CD8-positive, alpha-beta memory T cell (primary cell): ENCODE measurements at places on chromosomes 12 and 14. TPM values are rescaled to one million over a fixed set of nuclear protein-coding genes. Genes with fewer than 3 reads are reported as not detected.

Gene PTGER2
- total RNA-seq = 35.6 TPM

DNA sequence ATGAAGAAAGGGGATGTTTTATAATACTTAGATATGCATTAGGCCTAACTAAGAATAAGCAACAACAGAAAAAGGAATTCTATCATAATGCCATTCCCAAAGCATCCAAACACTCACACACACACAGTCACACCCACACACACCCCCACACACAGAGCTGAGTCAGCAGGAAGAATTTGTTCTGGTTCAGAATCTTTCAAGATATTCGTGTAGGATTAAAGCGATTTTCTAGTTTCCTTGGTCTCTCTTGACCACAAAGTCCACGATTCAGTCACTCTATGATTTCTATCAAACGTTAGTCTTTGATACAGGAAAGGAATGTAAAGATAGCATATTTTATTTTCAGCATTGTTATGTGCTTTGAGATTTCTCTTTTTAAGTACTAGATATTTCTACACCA, 382.6 kb upstream of the DCN start:
- H3K4me1 ChIP-seq = peaks cover 9% of the 10 kb centered on the region
- DNase-seq = no peak
- H3K27me3 ChIP-seq = no peaks in the 10 kb centered on the region

Gene CISTR
- total RNA-seq = not detected

DNA sequence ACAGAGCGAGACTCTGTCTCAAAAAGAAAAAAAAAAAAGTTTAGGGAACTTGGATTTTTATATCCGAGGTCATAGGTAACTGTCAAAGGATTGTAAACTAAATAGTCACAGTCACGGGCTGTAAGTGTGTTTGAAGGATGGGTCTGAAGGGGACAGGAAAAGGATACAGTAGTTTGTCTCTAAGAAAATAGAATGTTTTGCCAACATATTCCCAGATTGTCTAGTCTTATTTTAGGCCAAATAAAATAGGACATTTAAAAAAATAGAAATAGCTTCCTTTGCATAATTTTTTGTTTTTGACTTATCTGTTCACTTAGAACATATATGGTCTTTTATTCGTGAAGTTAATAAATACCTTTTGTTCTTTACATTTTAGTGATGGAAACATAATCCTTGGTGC, 24.2 kb upstream of the REP15 start:
- H3K4me3 ChIP-seq = no peak overlapping the region
- H3K4me1 ChIP-seq = no peaks in the 10 kb centered on the region
- no peak for DNase-seq
- H3K27ac ChIP-seq = no peak overlapping the region

Gene MIPOL1
- not detected for total RNA-seq

DNA sequence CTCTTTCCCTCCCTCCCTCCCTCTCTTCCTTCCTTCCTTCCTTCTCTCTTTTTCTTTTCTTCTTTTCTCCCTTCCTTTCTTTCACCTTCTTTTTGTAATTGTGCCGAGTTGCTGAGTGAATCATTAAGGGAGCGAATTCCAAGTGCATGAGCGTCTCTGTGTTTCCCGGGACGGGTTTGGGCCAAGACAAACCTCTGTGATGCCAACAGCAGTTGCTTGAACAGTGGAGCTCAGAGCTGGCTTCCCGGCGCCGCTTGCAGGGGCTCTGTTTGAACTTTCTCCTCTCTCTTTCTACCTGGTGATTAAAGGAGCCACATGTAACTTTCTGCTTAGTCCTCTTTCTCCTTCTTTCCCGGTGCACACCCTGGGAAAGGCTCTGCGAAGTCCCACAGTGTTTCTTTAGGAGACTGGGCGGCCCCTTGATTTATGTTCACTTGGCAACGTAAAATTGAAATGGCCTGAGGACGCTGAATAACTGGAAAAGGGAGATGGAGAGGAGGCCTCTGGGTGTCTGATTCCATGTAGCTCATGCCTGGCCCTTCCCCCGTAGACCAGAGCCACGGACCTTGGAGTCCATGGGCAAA, 33.7 kb upstream of the MAP1LC3B2 start:
- H3K27ac ChIP-seq = no peak overlapping the region
- H3K4me3 ChIP-seq = no peak overlapping the region
- no peaks in the 10 kb centered on the region for H3K4me1 ChIP-seq
- H3K27me3 ChIP-seq = no peaks in the 10 kb centered on the region
- DNase-seq = no peak
- no peaks in the 10 kb centered on the region for H3K36me3 ChIP-seq

Gene PDE6H
- total RNA-seq = not detected

GRCh38 chr14:64838656-64839055, 41.1 kb downstream of the SPTB start:
- no peaks in the 10 kb centered on the region for H3K27me3 ChIP-seq
- no peaks in the 10 kb centered on the region for H3K36me3 ChIP-seq
- no peaks in the 10 kb centered on the region for H3K4me1 ChIP-seq
- no peak overlapping the region for H3K4me3 ChIP-seq
- H3K27ac ChIP-seq = no peak overlapping the region

DNA sequence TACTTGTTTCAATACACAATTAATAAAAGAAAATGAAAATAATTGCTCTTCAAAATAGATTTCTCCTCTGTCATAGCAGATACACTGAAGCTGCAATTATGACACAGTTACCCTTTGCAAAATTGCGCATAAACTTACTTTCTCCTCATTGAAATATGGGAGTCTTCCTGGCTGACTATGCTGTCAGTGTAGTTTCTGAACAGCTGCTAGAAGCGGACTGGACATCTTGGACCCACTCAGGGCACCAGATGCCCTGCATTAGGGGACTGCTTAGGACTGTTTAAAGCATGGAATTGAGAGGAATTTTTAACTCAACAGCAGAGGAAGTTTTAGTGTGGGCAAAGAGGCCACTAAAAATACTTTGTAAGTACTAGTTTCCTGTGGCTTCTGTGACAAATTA, 454.9 kb downstream of the ATP23 start:
- H3K4me3 ChIP-seq = no peak overlapping the region
- no peaks in the 10 kb centered on the region for H3K36me3 ChIP-seq
- no peaks in the 10 kb centered on the region for H3K27me3 ChIP-seq
- no peak overlapping the region for H3K27ac ChIP-seq
- no peak for DNase-seq
